ENCODE measurements at places on chromosomes 4 and X.

DNA sequence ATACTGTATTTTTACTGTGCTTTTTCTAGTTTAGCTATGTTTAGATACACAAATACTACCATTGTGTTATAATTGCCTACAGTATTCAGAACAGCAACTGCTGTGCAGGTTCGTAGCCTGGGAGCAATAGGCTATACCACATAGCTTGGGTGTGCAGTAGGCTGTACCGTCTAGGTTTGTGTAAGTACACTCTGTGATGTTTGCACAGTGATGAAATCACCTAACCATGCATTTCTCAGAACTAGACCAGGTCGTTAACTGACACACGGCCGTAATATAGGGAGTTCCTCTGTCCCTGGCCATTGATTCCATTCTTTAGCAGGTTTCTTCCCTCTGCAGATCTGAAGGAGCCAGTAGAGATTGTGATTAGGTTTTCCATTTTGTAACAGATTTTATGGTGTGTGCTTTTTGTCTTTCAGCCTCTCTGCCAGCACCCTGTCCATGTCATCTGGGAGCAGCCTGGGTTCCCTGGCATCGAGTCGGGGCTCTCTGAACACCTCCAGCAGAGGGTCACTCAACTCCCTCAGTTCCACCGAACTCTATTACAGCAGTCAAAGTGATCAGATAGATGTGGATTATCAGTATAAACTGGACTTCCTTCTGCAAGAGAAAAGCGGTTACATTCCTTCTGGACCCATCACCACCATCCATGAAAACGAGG is 59.5 kb downstream of the CLDN22 start:
- no peak for DNase-seq

DNA sequence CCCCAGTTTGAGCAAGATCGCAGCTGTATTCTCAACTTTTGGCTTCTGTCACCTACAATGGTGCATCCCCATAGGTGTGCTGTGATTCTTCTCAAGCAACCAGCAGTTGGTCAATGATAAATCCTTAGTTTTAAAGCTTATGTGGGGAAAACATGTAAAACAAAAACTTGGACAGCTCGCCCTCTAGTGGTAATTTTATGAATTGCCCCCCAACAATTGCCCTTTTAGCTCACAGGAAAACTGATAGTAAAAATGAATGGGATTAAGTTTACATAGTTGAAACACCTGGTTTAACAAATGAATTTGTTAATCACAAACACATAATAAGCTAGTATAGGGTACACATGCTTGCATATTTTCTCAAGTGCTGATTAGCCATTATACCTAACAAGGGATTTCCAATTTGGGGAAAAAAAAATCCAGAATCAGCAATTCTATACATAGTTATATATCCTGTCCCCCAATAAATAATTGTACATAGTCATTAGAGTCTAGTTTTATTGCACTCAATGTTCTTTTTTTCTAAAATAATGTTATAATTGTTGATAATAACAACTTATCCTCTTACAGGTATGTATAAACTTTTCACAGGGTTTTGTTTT is 30.1 kb downstream of the TEX13A start:
- no peak for DNase-seq

GRCh38 chr4:48030470-48030869 is 13.9 kb downstream of the NIPAL1 start:
- no peak for DNase-seq

DNA sequence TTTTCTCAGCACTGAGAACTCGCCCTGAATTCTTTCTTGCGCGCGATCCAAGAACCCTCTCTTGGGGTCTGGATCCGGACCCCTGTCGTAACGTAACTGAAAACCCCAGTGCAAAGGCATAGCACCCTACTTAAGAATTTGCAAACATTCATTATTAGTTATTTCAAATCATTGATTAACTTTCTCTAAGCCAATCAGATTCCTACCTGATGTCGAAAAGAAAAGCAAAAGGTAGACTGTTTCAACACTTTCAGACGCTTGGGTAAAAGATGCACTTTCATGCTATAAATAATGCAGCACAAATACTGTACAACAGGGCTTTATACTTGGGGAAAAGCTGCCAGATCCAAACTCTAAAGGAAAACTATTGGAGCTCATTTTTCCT is 817 bp upstream of the WDR19 start:
- no peak for DNase-seq

DNA sequence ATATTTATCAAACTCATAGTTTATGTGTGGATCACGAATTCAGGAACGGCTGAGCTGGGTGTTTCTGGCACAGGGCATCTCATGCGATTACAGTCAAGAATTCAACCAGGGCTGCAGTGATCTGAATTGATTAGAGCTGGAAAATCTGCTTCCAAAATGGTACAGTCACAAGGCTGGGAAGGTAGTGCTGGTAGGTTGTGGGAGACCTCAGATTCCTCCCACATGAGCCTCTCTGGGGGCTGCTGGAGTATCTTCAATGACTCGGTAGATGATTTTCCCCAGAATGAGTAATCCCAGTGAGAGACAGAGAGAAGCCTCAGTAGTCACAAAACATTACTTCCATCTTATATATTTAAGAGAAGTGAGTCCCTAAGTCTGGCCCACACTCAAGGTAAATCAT is 36.2 kb upstream of the PRDX4 start:
- DNase-seq, result no peak

DNA sequence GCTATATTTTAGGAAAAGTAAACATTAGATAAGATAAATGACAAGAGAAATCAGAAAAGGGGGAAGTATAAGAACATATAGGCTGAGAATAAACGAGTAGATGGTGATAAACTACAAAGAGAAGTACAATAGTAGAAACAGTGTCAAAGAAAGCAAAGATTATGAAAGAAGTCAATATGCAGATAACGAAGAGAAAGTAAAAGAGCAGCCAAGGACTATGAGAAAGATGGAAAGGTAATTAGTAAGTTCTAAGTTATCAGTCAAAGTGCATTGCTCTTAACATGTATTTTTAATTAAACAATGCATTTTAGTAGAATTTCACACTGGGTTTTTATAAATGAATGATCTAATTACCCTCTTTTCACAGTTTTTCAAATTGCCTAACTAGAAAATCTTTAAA is 1801.3 kb upstream of the PCDH10 start:
- no peak for DNase-seq

- no peak for DNase-seq
Observed at GRCh38 chr4:53654300-53654758, 63.0 kb upstream of the LNX1 start.

- no peak for DNase-seq
Observed at GRCh38 chr4:45345558-45345957, 619.2 kb upstream of the GNPDA2 start.

- DNase-seq, result no peak
Observed at GRCh38 chr4:180650273-180650672, 1592.9 kb upstream of the TENM3 start.

DNA sequence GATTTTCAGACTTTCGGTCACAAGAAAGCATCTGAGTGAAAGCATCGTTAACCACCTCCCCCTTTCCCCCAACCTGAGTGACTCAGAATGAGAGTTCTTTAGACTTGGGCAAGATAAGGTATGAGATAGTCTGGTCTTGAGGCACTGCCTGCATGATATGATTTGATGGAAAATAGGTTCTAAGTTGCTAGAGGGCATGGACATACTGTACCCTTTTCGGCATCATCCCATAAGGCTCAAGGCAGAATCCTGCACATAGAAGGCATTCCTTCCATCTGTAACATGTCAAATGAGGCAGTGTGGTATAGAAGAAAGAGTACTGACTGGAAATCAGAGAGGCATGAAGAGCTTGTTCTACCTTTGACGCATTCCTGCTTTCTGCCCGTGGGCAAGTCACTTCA is 16.8 kb upstream of the AMOT start:
- no peak for DNase-seq

GRCh38 chrX:16838202-16839066 is 31.7 kb downstream of the RBBP7 start:
- no peak for DNase-seq

- no peak for DNase-seq
Observed at GRCh38 chr4:10670321-10670720, 14.2 kb downstream of the CLNK start.

GRCh38 chrX:133774807-133775206 is 210.6 kb downstream of the GPC3 start:
- DNase-seq, result no peak

DNA sequence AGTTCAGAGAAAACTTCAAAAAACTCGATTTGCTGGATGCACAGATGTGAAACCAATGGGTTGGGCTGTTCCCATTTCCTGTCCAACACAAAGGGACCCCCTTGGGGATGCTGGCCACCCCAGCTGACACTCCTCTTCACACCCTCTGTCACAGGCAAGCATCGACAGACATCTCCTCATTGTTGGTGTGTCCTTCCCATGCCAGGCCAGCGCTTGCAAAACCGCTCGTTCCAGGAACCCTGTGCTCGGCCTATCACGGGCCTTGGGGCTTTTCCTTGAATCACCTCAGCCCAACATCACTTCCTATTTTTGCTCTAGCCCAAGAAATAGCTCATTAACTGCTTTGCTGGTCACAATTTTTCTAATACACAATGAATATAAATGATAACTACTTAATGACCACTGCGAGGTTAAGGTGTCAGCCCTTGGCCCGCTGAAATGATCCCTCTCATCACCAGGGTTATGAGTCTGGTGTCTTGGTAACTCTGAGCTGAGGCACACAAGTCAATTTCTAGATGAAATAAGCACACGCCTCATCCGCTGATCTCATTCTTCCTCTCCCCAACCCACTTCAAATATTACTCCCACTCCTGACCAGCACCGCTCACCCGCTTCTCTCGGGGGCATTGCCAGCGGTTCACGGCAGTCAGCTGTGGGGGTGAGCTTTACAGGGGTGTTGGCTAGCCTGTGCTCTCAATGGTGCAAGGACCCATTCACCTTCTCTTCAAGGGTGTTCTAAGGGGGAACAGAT is 32.3 kb downstream of the BCOR start:
- no peak for DNase-seq

DNA sequence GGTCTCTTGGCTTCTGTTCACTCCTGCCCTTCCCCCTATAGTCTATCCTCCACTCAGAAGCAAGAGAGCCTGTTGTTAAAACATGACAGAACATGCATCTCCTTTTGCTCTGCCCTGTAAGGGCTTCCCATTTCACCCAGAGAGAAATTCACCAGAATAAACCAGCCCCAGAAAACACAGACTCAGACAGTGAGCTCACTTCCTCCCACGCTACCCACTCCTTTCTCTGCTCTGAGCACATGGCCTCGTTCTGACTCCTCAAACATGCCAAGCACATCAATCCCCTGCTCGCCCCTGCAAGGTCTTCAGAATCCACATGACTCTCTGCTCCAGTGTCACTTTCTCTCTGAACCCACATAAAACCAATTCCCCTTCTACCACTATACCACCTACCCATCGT is 50.4 kb downstream of the MID1 start:
- no peak for DNase-seq

DNA sequence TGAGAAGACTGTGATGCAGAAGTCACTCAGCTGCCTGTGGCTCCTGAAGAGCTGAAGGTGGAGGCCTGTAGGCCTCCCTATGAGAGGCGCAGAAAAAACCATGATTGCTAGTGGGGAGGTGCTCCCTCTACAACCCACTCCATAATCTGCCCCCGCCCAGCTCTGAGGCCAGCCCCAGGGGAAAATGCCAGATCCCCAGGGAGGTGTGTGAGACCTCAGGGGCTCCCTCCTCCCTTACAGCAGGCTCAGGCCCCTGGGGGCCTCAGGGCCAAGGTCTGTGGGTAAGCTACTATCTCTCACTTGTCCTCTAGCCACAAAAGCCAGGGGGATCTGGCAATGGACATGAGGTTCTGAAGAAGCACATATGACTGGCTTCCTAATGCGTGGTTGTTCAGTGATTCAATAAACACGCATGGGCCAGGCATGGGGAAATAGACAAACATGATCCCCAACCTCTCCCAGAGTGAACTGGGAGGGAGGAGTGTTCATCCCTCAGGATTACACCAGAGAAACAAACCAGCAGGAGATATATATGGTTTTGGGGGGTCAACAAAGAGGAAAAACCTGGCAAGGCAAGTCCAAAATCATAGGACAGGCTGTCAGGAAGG is 51.0 kb upstream of the MTM1 start:
- no peak for DNase-seq

DNA sequence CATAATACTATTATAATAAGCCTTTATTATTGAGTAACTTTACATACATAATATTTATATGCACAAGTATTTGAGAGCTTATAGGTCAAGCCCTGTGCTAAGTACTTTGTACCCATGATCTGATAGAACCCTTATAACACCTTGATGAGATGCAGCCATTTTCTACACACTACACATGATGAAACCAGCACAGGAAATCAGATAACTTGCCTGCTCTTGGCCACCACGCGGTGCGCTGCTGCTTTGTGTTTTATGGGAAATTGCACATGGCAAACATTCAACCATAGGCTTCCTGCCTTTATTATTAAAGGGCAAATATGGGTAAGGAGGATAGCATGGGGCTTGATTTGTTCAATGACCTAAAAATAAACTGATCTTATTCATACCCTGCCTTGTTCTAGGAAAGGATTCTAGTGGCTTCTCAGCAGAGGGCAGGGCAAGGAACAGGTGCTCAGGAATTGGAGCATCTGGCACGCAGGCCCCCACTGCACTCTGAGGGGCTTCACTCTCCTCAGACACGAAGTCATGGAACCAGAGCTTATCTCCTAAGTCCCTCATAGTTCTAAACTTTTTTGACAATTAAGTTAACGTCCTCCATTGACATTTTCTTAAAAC is 31.6 kb upstream of the NAP1L5 start:
- DNase-seq, result no peak

GRCh38 chrX:105210258-105210657 is 10.2 kb downstream of the TEX13A start:
- no peak for DNase-seq

DNA sequence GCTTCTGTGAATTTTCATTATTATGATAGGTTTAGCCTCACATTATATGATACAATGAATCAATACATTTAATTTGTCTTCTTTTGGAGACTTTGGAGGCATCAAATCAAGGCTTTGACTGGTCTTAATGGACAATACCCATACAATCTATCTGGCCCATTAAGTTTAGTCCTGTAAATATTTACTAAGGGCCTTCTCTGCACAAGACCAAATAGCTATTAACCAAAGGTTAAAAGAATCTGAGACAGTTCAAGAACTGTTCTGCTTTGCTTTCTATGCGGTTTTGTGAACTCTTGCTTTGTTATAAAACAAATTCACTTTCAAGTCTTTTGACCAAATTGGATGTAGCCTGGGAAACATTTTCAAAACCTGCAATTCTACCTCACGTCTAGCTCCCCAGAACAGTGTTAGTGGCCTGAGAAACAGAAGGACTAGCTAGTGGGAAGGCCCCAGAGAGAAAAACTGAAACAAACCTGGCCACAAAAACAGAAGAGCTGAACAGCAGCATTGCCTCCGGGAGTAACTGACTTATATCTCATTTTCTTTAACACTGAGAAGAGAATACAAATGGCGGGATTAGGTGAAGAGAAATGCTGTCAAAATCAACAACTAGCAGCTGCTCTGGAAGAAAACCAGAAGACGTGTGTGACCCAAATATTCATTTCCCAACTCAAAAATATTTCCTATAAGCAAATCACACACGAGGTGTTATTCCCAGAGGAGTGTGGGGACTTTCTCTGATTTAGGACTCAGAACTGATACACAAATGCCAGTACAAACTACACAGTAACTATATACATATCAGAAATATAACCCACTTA is 548 bp downstream of the TLR1 start:
- DNase-seq, result no peak

GRCh38 chr4:93513851-93514250 is 314.7 kb upstream of the ATOH1 start:
- no peak for DNase-seq

- no peak for DNase-seq
Observed at GRCh38 chrX:34884817-34885216, 57.8 kb upstream of the FAM47B start.

GRCh38 chr4:69760455-69760854 is at the start of gene SULT1B1:
Gene SULT1B1 (minus strand): TSS chr4:69760620. CDS start chr4:69755217, 5,403 bp downstream.
- DNase-seq, result no peak
